ENCODE measurements at places on chromosomes 6 and 20. TPM values are rescaled to one million over a fixed set of nuclear protein-coding genes. Genes with fewer than 3 reads are reported as not detected.
A peak's percentile ranks its signal among the peaks of the same experiment; 100 is the strongest.

The ALDH8A1 gene
- total RNA-seq: 0.35 TPM

DNA sequence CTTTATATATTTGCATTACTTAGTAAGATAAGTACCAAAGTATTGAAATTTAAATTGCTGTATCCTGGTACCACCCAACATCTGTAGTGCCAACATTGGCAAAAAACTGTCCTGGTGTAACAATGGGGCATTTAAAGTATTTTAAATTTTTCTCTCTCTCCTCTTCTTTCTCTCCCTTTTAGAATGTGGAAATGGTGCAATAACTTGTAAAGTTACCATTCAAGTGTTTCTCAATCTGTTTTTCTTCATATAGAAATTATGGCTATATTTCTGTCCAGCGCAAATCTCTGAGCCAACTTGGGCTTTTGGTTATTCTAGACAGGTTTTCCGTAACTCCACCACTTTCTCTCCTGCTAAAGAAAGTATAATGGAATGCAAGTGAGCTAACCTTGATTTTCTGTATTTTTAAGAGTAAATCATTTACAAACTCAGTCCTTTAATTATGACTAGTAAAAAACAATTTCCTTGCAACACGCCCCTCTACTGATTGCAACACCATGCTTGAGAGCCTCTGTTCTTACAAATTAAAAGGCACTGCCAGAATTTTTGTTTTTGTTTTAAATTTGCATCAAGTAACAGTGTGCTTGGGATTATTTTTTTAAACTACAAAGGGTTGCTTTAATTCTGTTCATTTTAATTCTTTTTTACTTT lies 324.2 kb upstream of the CITED2 start:
- no peak for DNase-seq

GRCh38 chr6:41424370-41425058 lies 89.1 kb downstream of the NCR2 start:
- DNase-seq: peak; percentile 94

DNA sequence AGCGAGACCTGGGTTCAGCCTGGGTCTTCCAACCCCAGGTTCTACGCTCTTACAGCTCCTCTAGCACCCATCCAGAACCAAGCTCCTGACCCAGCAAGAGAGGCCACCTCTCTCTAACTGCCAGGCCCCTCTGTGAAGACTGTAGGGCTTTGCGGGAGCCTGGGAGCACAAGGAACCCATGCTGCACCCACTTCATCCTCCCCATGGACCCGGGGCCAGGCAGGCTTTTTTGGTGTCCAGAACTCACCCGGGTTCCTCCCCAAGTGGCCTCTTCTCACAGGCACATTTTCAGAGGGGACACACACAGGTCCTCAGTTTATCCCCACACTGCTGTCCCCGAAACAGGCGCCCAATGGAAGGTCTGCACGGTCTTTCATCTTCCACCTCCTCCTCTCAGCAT lies 145.9 kb downstream of the SYNDIG1 start:
- no peak for DNase-seq

The EYA4 gene
- total RNA-seq: 24.2 TPM

DNA sequence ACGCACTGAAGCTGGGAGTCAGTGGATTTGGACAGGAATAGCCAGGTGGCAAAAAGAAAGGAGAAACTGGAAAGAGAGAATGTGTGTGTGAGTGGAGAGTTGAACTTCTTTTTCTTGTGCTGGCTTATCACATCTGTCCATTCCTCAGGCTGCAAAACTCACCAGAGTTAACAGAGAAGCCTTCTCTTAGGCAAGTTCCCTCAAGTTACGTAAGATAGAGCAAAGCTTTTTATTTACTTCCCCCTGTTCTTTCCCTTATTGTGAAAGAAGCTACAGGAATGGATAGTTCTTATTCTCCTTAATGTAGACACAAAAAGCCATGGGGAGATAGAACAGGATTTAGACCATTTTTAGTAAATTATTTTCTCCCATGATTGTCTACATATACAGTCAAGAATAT lies 188.6 kb downstream of the BMP2 start:
- DNase-seq: no peak

The NFKBIE gene
- 8.7 TPM for total RNA-seq
